ENCODE measurements at places on chromosomes 13 and 19. TPM values are rescaled to one million over a fixed set of nuclear protein-coding genes. Genes with fewer than 3 reads are reported as not detected.

DNA sequence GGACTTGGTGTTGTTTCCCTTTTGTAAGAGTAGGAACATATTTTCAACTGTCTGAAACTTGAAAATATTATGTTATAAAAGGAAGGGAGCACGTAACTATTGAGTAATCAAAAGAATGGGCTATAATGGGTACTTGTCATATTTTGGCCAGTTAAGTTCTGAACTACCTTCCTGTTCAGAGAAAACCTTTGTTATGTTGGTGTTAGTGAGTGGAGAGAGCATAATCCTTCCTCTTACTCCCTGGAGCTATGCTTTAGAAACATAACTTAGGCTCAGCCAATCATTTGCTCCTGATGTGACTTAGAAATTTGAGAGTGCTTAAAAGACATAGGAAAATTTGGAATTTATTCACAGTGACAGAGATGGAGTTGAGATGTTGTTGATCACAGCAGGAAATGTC lies 482.5 kb upstream of the SPRY2 start:
- DNase-seq = no peak

Gene SIGLEC12
- 2.0 TPM for total RNA-seq

DNA sequence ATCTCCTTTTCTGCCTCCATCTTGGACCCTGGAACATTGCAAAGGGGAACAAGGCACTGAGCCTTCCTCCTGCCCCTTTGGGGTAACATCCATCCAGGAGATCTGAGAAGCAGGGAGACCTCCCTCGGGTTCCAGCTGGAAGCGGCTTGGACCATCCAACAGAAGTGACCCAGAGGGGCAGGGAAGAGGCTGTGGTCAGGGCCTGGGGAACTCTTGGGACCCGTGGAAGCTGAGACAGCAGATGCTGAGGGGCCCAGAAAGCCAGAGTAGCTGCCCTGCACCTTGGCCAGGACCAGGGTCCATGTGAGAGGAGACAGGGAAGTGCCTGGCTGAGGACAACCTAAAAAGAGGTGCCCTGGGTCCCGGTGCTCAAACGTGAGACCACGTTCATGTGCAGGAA lies 21.9 kb upstream of the KCTD15 start:
- no peak for DNase-seq

DNA sequence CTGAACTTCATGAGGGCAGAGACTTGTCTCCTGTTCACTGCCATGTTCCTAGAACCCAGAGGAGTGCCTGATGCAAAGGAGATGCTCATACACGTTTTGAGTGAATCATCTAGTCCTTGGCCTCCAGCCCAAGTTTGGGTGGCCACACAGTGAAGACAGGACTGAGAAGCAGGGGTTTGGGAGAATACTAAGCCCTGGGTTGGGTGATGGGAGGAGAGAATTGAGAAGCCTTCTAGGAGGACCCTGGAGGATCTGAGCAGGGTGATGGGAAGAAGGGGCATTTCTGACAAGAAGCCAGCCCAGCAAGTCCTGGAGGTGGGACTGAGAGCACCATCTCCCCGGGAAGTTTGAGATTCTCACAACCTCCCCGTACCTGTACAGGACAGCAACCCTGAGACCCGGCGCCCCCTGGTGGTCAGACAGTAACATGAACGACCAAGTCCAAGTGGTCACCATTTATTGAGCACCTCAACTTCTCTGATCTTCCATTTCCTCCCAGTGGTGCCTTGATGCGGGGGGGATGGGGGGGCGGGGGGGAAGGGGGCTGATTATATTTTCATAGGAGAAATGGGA lies 11.0 kb downstream of the CTU1 start:
- peak; percentile 67 for DNase-seq

DNA sequence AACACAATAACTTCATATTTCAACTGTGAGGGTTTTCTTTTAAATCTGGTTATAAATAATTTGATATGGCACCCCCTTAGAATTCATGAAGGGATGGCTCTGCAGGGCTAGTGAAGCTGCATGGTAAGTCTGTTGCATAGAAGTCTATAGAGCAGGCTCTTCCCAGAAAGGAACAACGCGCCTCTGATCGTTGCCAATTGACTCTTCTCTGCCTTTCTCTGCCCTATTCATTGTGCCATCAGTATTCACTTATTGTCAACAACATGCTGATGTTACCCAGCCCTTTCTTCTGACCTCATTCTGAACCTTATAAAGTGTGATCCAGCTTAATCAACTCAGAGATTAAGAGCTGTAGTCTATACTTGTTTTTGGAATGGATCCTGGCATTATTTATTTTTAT lies 16.3 kb upstream of the DCT start:
- DNase-seq = no peak

- DNase-seq = peak; percentile 92
These were observed 7.5 kb upstream of the OR10H5 start for GRCh38 chr19:15779756-15780476.

- no peak for DNase-seq
These were observed 2.8 kb upstream of the NUMBL start for GRCh38 chr19:40693150-40693788.
